GM18507 (cell line): ENCODE measurements at places on chromosomes 1 and 21.

GRCh38 chr1:244053831-244054230 lies 2.7 kb downstream of the ZBTB18 start:
- DNase-seq = no peak

GRCh38 chr1:11031624-11032262 lies 15.3 kb downstream of the MASP2 start:
- no peak for DNase-seq

- no peak for DNase-seq
These were observed 474.5 kb downstream of the PTPRC start for GRCh38 chr1:199113265-199113869.

DNA sequence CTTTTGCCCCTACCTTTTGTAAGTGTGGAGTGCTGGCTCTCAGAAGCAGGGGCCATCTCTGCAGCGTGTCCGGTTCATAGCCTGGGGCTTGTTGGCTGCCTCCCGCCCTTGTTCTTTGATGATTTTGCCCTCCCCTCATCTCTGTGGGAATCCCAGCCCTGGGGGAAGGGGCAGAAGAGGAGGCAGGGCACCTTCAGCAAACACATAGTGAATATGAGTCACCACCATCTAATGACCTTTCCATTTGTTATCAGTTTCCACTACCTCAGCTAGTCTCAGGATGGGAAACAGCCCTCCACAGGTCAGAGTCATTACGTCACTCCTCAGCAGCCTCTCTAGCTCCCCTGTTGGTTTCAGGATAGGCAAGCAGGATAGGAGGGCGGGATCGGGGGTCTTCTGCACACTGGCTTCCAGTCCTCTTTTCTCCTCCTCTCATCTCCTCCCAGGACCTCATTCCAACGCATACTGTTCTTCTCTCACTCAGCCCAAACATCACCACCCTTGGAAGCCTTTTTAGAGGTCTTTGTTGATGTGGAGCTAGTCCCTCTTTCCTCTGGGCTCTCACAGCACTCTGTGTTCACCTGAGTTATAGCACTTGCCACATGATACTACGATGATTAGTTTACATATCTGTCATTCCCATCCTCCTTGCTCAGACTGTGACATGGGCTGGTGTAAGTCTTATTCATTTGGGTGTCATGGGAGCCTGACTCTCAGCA lies 15.8 kb downstream of the GADD45A start:
- DNase-seq = no peak

DNA sequence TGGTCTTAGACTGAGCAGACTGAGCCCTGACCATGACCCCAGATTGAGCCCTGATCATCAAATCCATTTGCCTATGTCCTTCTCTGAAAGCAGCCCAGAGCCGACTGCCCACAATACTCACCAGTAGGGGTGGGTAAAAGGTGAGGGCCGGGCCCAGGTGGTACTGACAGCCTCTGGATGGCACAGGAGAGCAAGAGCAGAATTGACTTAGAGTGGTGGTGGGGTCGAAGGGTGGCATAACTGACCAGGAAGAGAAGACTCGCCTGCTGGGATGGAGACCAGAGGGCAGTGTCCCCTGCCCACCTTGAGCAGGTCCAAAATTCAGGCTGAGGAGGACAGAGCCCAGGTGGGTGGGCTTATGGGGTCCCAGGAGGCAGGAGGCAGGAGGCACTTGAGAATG lies 161.3 kb upstream of the POU3F1 start:
- no peak for DNase-seq

- no peak for DNase-seq
These were observed 78.8 kb downstream of the MIS18A start for GRCh38 chr21:32200029-32200428.

DNA sequence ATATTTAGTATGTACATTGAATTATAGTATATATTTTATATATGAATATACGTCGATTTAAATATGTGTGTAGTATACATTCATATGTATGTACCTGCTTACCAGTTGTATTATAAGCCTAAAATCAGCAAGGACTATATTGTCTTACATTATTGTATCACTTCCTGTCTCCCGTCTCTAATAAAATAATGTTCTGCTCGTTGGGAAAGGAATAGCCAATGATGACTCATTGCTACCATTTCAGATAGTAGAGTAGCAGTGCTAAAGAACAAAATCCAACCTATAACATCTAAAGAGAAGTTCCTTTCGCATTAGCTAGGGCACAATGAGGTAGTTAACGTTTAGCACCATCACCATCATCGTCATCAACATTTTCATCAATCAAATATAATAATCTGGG lies 39.9 kb upstream of the SMYD2 start:
- no peak for DNase-seq

DNA sequence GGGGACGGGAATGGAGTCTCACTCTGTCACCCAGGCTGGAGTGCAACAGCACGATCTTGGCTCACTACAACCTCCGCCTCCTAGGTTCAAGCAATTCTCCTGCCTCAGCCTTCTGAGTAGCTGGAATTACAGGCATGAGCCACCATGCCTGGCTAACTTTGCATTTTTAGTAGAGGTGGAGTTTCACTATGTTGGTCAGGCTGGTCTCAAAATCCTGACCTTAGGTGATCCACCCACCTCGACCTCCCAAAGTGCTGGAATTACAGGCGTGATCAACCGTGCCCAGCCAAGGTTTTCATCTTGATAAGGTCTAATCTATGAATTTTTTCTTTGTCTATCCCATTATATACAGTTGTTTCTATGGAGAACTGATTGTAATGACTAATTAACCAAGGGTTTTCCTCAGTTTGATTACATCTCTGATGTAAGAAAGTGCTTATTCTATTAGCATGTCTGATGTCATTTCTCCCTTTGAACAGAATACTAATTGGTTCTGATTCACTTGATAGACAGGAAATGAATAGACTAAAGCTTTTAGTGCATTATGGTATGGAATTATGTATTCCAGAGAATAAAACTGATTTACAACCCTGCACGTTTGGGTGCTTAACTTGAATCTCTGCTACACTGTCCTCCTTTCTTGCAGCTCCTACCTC lies 11.9 kb downstream of the PACC1 start:
- no peak for DNase-seq

- no peak for DNase-seq
These were observed 476.7 kb downstream of the LTN1 start for GRCh38 chr21:28516021-28516420.

GRCh38 chr1:215263636-215264035 lies 181.1 kb downstream of the KCNK2 start:
- no peak for DNase-seq

GRCh38 chr1:186078245-186078644 lies 296.8 kb downstream of the TPR start:
- peak; percentile 8 for DNase-seq
